ENCODE measurements at places on chromosomes 2 and 18.
A peak's percentile ranks its signal among the peaks of the same experiment; 100 is the strongest.

DNA sequence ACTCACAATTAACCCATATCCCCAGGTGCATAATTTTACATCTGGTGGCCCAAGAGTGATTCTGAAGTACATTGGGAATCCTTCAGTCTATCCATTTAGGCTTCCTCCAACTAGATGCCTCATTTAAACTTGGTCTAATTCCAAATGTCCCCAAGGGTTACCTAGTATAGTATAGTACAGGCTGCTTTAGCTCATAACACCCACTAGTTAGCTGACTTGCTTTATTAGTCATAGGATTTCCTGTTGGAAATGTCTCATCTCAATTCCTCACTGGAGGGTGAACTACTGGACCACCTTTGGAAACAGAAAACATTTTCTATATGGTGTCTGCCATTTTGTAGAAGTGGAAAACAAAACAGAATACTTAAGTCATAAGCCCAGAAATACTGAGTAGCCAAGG lies 202.5 kb upstream of the SESTD1 start:
- no peak for DNase-seq

DNA sequence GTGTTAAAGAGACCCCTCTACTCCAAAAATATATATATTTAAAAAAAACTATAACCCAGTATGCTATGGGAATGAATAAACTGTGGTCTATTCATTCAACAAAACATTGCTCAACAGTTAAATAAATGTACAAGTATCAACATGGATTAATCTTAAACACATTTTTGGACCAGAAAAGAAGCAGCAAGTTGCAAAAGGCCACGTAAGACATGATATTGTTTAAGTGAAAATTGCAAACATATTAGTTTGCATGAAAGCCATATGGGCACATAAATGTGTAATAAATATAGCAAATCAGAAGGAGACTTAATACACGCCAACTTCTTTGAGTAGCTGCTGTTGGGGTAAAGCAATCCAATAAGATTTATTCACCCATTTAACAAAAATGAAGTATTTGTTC lies 321.5 kb downstream of the FBXO15 start:
- DNase-seq = no peak

GRCh38 chr18:68507781-68508180 lies 207.1 kb downstream of the TMX3 start:
- DNase-seq = no peak

GRCh38 chr2:35787302-35788031 lies 568.1 kb upstream of the CRIM1 start:
- no peak for DNase-seq

DNA sequence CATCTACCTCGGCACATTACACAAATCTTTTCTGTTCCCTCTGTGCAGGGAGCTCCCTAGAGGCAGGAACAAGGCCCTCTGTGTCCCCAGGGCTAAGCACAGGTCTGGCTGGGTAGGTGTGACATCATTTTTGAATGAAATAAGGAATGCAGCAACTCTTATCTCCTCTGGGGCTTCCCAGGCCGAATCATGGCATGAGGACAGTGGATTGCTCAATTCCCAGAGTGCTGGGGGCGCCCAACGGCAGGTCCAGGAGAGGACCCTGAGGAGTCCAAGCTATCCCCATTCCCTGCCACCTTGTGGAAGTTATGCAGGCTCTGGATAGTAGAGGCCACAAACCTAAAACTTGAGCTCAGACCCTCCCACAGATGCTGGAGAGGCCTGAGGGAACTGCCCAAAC lies 158.0 kb upstream of the RAB6C start:
- DNase-seq = no peak

DNA sequence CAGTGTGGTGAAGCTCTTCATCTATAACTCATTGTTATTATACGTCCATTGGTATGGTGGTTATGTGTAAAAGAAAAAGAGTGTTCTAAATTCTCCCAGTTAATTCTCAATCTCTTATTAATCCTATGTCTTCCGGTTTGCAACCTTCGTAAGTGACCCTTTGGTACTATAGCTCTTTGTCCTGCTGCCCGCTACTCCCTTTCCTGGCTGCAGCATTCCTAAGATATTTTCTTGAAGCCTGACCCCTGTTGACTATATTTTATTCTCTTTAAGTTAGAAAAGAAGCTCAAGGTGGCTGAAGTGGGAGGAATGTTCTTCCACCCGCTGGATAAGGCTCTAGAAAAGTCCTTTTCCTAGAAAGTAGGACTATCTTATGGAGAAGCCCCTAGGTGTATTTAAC lies 684.8 kb downstream of the SOCS6 start:
- no peak for DNase-seq

GRCh38 chr18:44227501-44227900 lies 453.2 kb upstream of the SETBP1 start:
- no peak for DNase-seq

DNA sequence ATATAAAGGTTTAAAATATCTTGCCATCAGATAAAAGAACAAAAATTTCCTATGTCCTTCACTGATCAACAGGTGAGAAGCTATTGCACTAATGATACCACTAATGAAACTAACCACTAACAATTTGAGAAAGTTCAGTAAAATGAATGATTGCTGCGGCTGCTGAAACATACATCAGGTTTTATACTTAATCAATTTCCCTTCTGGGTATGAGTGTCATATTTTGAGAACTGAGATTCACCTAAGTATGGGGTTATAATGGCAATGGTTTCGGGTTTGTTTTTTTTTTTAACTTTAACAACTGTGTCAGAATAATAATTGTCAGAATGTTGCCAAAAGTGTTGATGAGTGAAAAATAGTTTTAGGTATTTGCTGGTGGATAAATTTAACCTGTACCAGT lies 151.3 kb upstream of the SLC39A10 start:
- DNase-seq = no peak

- peak; percentile 26 for DNase-seq
Observed at GRCh38 chr2:185291035-185291647, 447.5 kb upstream of the FSIP2 start.

GRCh38 chr2:42513252-42513918 lies 19.6 kb upstream of the KCNG3 start:
- no peak for DNase-seq
